Stimulated activated CD4-positive, alpha-beta T cell treated with anti-CD3 and anti-CD28 coated beads, Interleukin-1b, Interleukin-23, amount 100 ng/mL, for 24 hours (primary cell): ENCODE measurements at places on chromosomes 6 and 20.
A peak's percentile ranks its signal among the peaks of the same experiment; 100 is the strongest.

DNA sequence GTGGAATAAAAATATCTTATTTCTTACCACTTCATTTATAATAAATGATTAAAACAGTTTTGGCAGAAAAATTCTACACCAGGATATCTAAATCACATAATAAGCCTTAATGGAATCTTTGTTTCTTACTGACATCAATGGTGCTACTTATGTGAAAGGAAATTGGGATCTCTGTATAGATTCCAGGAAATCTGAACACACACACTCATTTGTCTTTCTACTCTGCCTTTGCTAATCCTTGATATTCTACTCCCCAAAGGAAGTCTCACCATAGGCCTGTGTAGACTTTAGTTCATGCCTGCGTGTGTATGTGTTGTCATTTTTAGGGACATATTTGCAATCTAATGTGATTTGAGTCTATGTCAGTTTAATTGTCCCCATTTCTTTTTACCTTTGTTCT lies 7.9 kb downstream of the ADGRB3 start:
- no peak for DNase-seq

- no peak for DNase-seq
These were observed 11.2 kb downstream of the ZNF337 start for GRCh38 chr20:25685276-25686080.

DNA sequence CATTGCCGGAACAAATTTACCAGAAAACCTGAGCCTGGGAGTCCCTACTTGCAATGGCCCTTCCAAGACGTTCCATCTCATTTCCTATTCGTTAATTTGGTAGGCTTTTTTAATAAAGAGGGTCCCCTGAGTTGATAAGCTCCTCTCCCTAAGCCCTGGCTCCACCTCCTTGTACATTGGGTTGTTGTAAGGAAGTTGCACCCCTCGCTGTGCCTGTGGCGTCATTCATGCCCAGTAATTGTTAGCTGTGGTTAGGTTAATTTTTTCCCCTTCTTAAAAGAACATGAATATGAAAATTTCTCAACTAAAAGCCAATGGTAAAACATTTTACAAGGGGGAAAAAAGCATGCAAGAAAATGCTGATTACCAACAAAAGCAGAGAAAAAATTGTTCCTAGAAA lies 91.9 kb downstream of the SLC24A3 start:
- no peak for DNase-seq

- DNase-seq, result peak; percentile 40
These were observed 156.8 kb downstream of the DNAH8 start for GRCh38 chr6:38871741-38872568.

- peak; percentile 14 for DNase-seq
These were observed at the start of gene KCNB1 for GRCh38 chr20:49482621-49483017. TSS of gene KCNB1 (minus strand) at chr20:49482668. CDS start at chr20:49482480, 188 bp downstream.

DNA sequence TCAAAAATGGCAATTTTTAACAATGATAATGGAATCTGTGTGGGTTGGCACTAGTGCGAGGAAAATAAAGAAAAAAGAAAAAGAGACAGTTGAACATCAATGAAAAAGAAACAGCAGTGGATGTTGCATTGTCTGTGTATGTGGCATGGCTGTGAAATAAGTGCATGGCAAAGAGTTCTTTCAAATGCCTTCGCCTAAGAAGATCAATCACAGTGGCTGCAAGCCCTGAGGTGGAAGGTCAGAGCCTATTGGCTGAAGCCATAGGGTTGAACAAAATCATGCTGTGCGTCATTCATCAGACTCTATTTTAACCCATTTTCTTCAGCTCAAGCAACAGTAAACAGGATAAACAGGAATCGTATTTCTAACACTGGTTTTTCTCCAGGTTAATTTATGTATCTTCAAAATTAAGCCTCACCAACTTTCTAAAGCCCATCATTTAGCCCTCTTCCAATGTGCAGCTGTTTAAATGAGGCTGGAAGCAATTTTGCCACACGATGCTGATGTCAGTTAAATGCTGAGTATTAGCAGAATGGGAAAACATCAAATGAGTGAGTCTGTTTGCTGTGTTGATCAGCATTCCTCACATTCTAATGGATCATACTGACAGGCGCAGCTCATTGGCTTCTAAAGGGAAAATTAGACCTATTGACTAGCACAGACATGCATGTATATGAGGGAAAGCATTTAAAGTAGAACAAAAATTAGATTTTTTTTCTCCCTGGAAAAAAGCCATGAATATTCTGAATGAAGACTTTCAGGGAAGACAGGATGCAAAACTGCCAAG lies 955.9 kb upstream of the EYS start:
- DNase-seq, result no peak
